T-cell (primary cell): ENCODE measurements at places on chromosomes 3 and 15.

- DNase-seq = peak; percentile 12
Measured at GRCh38 chr15:45268135-45268534, 16.1 kb downstream of the SLC28A2 start.

DNA sequence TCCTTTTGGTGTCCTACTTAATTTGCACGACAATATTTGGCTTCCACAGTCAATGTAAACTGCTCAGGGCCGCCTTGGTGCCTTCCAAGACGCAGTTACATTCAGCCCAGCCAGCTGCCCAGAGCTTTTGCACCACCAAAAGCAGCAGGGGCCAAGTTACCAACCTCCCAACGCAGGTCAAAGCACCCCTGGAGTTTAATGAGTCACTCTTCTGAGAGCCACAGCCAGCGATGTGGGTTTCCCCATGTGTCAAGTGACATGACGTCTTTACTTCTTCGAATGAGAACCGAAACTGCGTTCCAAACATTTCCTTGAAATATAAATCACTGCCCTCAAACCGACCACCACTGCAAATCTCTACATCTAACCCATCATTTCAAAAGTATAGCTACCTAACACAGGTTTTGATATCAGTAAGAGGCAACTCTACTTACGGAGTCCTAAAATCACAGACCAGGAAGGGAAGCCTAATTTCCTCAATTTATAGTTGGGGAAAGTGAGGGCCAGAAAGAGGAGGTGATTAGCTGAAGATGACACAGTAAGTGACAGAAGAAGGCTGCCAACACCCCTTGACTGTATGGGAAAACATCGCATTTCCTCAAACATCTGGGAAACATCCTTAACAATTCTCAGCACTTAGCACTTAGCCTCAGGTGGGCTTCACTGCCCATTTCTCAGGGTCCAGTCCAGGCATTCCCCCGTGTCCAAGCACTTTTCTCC, 24.5 kb downstream of the MB21D2 start:
- peak; percentile 29 for DNase-seq

- DNase-seq = no peak
Measured at GRCh38 chr3:186108106-186108940, 566 bp downstream of the ETV5 start.

DNA sequence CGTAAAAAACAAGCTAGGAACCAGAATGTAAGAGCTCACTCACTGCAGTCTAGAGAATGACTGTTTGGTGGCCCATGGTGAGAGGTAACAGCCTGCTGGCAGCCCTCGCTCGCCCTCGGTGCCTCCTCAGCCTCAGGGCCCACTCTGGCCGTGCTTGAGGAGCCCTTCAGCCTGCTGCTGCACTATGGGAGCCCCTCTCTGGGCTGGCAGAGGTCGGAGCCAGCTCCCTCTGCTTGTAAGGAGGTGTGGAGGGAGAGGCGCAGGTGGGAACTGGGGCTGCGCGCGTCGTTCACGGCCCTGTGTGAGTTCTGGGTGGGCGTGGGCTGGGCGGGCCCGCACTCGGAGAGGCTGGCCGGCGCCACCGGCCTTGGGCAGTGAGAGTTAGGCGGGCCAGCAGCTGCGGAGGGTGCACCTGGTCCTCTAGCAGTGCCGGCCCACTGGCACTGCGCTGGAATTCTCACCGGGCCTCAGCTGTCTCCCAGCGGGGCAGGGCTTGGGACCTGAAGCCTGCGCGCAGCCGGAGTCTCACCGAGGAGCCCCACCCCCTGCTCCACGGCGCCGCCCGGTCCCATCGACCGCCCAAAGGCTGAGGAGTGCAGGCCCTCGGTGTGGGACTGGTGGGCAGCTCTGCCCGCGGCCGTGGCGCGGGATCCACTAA, 420.6 kb downstream of the RBMS3 start:
- no peak for DNase-seq

DNA sequence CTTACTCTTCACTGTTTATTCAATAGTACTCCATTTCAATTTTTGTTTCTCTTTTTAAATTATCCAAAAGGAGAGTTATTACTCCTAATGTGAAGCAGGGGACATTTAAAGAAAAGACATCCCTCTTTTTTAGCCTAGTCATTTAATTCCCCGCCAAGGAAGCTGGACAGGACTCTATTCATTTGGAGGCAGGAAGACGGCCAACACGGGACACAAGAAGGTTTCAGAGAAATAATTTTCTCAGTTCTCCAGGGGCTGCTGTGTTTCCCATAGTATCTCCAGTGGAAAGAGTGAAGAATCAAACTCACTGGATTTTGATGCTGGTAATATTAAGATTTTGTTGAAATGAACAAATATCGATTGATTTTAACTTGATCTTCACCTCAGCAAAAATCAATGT, 833.7 kb downstream of the ROBO2 start:
- DNase-seq = no peak

DNA sequence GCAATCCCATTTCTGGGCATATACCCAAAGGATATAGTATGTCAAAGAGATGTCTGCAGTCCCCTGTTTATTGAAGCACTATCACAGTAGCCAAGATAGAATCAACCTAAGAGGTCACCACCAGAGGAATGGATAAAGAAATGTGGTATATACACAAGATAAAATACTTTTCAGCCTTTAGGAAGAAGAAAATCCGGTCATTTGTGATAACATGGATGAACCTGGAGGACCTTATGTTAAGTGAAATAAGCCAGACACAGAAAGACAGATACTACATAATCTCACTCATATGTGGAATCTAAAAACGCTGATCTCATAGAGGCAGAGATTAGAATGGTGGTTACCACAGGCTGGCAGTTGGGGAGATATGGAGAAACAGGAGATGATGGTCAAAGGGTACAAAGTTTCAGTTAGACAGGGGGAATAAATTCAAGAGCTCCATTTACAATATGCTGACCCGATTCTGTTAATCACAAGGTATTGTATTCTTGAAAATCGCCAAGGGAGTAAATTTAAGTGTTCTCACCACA, 195.8 kb downstream of the MTHFS start:
- DNase-seq = no peak

GRCh38 chr3:56878074-56878473, 76.3 kb upstream of the ARHGEF3 start:
- peak; percentile 30 for DNase-seq

GRCh38 chr3:78988324-78988723, 779.5 kb downstream of the ROBO1 start:
- DNase-seq = no peak

DNA sequence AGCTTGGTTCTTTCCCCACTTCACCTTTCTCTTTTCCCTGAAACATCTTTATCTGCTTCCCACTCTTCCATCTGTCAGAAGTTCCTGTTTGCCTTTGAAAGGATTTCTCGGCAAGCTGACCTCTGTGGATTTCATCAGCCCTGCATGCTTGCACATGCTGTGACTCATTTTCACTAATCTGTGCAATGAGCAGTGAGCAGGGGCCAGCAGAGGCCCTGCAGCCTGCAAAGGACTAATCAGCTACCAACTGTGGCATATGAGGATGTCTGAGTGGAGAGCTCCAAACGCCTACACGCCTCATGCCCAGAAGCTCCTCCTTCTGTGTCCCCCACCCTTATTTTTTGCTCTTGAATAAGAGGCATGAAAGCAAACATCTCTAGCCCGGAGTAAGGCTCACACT, 333.0 kb upstream of the SEMA6D start:
- DNase-seq = no peak
